ENCODE measurements at places on chromosomes 1 and 21. TPM values are rescaled to one million over a fixed set of nuclear protein-coding genes. Genes with fewer than 3 reads are reported as not detected.

GUCA2A gene
- total RNA-seq: not detected

DNA sequence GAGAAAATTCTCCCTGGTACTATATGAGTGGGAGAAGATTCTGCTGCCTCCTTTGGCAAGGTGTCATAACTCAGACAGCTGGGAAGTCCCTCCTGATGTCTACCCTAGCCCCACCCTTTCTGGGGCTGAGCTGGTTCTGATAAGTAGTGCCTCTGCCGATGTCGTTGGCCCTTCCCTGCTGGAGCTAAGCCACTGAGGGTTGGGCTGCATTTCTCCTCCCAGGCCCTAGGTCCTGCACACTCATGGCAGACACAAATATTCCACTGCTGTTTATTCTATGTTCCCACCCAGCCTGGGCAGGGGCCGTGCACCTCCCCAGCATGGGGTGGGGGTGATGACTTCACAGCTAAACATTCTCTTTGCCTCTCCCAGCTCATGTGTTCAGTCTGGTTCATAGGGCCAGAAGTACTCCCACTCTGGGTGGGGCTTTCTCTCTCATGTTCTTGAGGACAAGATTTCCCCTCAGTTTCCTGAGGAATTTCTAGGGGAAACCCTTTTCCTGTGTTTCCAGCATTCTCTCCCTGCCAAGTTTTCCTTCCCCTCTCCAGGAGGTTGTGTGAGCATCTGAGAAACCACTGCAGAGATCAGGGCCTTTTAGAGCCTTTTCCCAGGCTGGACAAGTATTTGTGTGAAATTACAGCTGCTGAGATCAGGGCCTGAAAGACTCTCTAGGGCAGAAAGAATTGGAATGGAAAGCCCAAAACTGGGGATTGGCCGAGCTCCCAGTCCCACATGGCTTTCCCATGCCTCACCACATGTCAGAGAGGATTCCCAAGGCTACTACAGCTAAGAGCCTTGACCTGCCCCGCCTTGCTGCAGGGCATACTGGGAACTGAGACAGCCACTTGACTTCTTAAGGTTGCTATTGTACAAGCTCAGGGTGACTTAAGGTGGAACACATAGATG, 66.2 kb downstream of the ATP2B4 start:
- H3K27ac ChIP-seq: peak overlapping the region; percentile 99
- H3K4me1 ChIP-seq: peaks cover 26% of the 10 kb centered on the region
- no peak overlapping the region for H3K4me3 ChIP-seq
- DNase-seq: peak; percentile 93
- H3K27me3 ChIP-seq: no peaks in the 10 kb centered on the region
- H3K36me3 ChIP-seq: no peaks in the 10 kb centered on the region

CR1L gene
- not detected for total RNA-seq

GRCh38 chr1:39181311-39181710, 23.2 kb upstream of the MACF1 start:
- no peak overlapping the region for H3K4me3 ChIP-seq
- peaks cover 80% of the 10 kb centered on the region for H3K4me1 ChIP-seq
- no peak for DNase-seq
- H3K36me3 ChIP-seq: no peaks in the 10 kb centered on the region

PTGFR gene
- 7.8 TPM for total RNA-seq

- no peak overlapping the region for H3K4me3 ChIP-seq
- H3K27me3 ChIP-seq: no peaks in the 10 kb centered on the region
- DNase-seq: peak; percentile 87
- no peaks in the 10 kb centered on the region for H3K4me1 ChIP-seq
- peaks cover 44% of the 10 kb centered on the region for H3K36me3 ChIP-seq
Measured at GRCh38 chr1:158087320-158087927, 93.3 kb upstream of the CD1D start.

- no peak overlapping the region for H3K4me3 ChIP-seq
- H3K4me1 ChIP-seq: peaks cover 4% of the 10 kb centered on the region
Measured at GRCh38 chr21:45164124-45164511, 89.7 kb downstream of the ADARB1 start.

- H3K4me1 ChIP-seq: 0 out of 2 replicates have a peak, but pooled peaks cover 4% of the 10 kb centered on the region
- H3K4me3 ChIP-seq: peak overlapping the region; percentile 65
- no peaks in the 10 kb centered on the region for H3K27me3 ChIP-seq
Measured at GRCh38 chr1:26164036-26164860, 4.5 kb downstream of the C1orf232 start.

THEM5 gene
- not detected for total RNA-seq

DNA sequence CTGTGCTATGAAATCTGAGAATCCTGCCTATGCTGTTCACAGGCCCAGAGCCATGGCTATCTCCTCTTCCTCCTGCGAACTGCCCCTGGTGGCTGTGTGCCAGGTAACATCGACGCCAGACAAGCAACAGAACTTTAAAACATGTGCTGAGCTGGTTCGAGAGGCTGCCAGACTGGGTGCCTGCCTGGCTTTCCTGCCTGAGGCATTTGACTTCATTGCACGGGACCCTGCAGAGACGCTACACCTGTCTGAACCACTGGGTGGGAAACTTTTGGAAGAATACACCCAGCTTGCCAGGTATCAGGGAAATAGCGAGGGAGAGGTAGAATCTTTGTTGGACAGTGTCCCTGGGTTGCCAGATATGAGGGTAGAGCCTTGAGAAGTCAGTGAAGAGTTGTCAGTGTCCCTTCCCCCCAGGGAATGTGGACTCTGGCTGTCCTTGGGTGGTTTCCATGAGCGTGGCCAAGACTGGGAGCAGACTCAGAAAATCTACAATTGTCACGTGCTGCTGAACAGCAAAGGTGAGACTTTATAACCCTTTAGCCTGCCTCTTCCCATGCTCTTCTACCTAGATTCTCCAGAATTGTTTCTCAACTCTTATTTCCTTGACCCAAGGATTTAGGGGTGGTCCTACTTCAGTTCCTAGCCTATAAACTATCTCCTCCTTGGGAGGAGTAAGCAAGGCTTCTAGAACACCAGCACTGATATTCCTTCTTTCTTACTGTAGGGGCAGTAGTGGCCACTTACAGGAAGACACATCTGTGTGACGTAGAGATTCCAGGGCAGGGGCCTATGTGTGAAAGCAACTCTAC, 1.4 kb downstream of the NIT1 start:
- H3K4me3 ChIP-seq: peak overlapping the region; percentile 85
- peak; percentile 76 for DNase-seq
- H3K27ac ChIP-seq: peak overlapping the region; percentile 77
- H3K27me3 ChIP-seq: no peaks in the 10 kb centered on the region

DNA sequence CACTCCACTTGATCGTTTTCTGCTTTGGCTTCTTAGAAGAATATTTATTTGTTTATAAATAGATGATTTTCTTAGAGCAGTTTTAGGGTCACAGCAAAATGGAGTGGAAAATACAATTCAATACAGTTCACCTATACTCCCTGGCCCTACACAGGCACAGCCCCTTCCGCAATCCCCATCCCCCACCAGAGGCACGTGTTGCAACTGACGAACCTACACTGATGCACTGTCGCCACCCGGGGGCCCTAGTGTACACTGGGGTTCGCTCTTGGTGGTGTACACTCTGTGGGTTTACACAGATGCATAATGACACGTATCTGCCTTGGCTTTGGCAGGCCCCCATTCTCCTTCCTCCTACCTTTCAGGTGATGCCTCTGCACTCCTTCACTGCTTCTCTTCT, 8.0 kb downstream of the ECHDC2 start:
- H3K4me3 ChIP-seq: no peak overlapping the region
- H3K27me3 ChIP-seq: no peaks in the 10 kb centered on the region
- no peak overlapping the region for H3K27ac ChIP-seq
- no peaks in the 10 kb centered on the region for H3K36me3 ChIP-seq
- H3K4me1 ChIP-seq: peaks cover under 1% of the 10 kb centered on the region

SWT1 gene
- 0.69 TPM for total RNA-seq

MMP23B gene
- 25.9 TPM for total RNA-seq

LYPD8 gene
- not detected for total RNA-seq

GRCh38 chr1:150561974-150562445, 12.8 kb downstream of the ADAMTSL4 start:
- H3K27me3 ChIP-seq: no peaks in the 10 kb centered on the region
- H3K4me1 ChIP-seq: peaks cover 37% of the 10 kb centered on the region
- peak overlapping the region; percentile 96 for H3K27ac ChIP-seq

GRCh38 chr1:27258598-27258997, 24.2 kb downstream of the WDTC1 start:
- no peaks in the 10 kb centered on the region for H3K4me1 ChIP-seq
- no peaks in the 10 kb centered on the region for H3K27me3 ChIP-seq
- H3K36me3 ChIP-seq: no peaks in the 10 kb centered on the region

GRCh38 chr1:211731456-211732292, 56.3 kb upstream of the NEK2 start:
- no peak overlapping the region for H3K27ac ChIP-seq
- H3K4me1 ChIP-seq: peaks cover 26% of the 10 kb centered on the region
- DNase-seq: no peak
- no peak overlapping the region for H3K4me3 ChIP-seq

GRCh38 chr1:54559111-54559548, 11.1 kb downstream of the ACOT11 start:
- H3K4me3 ChIP-seq: no peak overlapping the region
- no peak for DNase-seq
- H3K36me3 ChIP-seq: no peaks in the 10 kb centered on the region
- H3K27ac ChIP-seq: no peak overlapping the region
- peaks cover 9% of the 10 kb centered on the region for H3K4me1 ChIP-seq

ASAP3 gene
- 12.8 TPM for total RNA-seq

BEND5 gene
- total RNA-seq: 3.1 TPM

DNA sequence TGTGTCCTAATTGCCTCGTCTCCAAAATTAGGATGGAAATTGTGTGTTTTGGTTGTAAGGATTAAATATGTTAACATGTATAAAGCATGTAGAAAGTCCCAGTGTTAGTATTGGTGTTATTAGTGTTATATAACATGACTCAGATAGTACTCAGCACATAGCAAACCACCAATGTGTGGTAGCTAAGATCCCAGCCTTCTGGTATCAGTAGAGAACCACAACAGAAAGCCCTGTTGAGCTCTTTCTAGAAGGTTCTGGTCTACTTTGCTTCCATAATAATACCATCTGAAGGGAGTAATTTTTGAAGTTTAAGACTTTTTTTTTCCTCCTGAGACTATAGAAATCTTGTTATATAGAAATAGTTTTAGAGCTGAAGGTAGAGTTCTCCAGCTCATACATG, 259.3 kb upstream of the SGIP1 start:
- H3K27me3 ChIP-seq: no peaks in the 10 kb centered on the region
- peaks cover 28% of the 10 kb centered on the region for H3K4me1 ChIP-seq
- peak overlapping the region; percentile 17 for H3K27ac ChIP-seq
- no peaks in the 10 kb centered on the region for H3K36me3 ChIP-seq
- no peak overlapping the region for H3K4me3 ChIP-seq
- DNase-seq: peak; percentile 74

PINK1 gene
- 129 TPM for total RNA-seq

DNA sequence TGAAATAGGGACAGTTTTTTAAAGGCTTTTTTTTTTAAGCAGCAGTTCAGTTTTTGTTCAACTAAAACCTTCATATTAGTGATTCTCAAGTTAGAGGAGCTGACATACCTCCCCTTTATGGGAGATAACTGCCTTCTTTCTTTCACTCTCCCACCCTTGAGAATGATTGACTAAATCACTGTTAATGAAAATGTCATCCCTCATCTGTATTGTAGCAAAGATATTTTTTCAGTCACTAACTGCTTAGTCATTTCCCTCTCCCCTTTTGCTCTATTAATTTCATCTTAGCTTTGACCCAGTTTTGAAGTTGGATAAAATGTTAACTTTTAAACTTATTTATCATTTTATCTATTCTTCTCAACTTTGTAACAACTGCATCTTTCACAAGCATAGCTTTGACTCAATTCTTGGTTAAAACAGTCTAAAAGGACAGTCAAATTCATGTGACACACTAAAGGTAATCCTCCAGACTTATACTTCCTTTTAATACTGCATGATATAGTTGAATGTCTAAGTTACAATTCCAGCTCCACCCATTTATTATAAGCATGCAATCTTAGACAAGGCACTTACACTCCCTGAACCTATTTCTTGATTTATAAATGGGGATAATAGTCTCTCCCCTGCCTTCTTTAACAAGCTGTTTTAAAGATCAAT, 17.1 kb downstream of the CAPZA1 start:
- peak; percentile 20 for DNase-seq
- peaks cover 3% of the 10 kb centered on the region for H3K36me3 ChIP-seq
- peak overlapping the region; percentile 50 for H3K27ac ChIP-seq
- no peak overlapping the region for H3K4me3 ChIP-seq
- H3K27me3 ChIP-seq: no peaks in the 10 kb centered on the region
- peaks cover 28% of the 10 kb centered on the region for H3K4me1 ChIP-seq

B3GALT2 gene
- not detected for total RNA-seq

HP1BP3 gene
- 321 TPM for total RNA-seq

GRCh38 chr1:167438171-167439138, 79.9 kb downstream of the CD247 start:
- H3K27ac ChIP-seq: no peak overlapping the region
- H3K36me3 ChIP-seq: no peaks in the 10 kb centered on the region
- no peak for DNase-seq
- no peaks in the 10 kb centered on the region for H3K27me3 ChIP-seq
- H3K4me3 ChIP-seq: no peak overlapping the region

DNA sequence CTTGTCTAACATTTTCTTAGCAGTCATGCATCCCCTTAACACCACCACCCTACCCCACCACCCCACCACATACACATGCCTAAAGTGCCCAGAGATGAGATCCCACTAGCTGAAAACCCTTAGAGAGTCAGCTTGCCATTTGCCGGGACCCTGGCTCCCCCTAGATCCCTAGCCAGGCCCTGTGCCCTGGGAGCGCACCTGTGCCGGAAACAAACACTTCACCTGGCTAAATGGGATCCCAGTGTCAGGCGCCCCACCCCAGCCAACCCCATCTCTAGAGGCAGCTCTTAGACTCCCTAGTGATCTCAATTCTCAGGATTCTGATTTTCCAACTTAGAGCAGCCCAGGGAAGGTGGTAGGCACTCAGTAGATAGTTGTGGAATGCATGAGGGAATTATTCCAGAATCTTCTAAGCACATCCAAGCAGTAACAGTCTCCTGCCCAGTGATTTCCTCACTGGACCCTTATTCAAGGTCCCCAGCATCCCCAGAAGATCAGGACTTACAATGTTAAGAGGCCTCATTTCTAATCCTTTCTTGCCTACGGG, 105.2 kb downstream of the LAMC2 start:
- DNase-seq: no peak
- no peaks in the 10 kb centered on the region for H3K4me1 ChIP-seq
- H3K4me3 ChIP-seq: no peak overlapping the region
- no peaks in the 10 kb centered on the region for H3K27me3 ChIP-seq
- H3K36me3 ChIP-seq: no peaks in the 10 kb centered on the region
- H3K27ac ChIP-seq: no peak overlapping the region

DNA sequence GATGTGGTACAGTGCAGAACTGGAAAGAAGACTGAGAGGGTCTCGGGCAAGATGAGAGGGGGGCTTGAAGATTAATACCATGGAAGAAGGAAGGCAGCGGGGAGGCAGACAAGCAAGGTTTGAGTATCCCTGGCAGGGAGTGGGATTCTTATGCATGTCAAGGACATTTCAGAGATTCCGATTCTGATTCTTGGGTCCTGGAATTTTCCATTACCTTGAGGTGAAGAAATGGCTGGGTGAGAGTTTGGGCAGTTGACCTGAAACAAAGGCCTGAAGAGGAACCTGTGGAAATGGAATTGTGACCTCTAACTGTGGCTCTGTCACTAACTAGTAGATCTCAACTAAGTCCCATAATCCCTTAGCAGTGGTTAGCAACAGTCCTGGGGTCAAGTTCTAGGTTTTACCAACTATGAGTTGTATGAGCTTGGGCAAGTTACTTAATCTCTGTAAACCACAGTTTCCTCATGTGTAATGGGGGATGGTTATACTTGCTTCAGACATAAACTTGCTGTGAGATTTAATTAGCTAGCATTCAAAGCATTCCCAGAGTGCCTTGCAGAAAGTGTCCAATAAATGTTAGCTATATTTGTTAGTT, 8.6 kb upstream of the ACTN2 start:
- no peak overlapping the region for H3K4me3 ChIP-seq
- no peaks in the 10 kb centered on the region for H3K36me3 ChIP-seq
- no peaks in the 10 kb centered on the region for H3K4me1 ChIP-seq
- H3K27ac ChIP-seq: no peak overlapping the region
- no peak for DNase-seq
- peaks cover 64% of the 10 kb centered on the region for H3K27me3 ChIP-seq

Measured in PC-3 (cell line).